ENCODE measurements at places on chromosomes 7 and 10.

DNA sequence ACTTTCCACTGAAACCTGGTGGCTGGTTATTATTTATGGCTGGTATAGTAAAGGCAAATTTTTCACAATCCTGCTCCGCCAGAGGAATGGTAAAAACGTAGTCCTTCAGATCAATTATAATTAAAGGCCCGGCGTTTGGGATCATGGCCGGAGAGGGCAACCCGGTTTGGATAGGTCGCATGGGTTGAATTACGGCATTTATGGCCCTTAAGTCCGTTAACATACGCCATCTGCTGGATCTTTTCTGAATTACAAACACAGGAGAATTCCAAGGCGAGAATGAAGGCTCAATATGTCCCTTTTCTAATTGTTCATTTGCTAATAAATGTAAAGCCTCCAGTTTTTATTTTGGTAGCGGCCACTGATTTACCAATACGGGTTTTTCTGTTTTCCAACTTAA lies 11.3 kb upstream of the TAS2R3 start:
- no peak for DNase-seq

- DNase-seq = no peak
Measured at GRCh38 chr7:106289848-106290247, 5.1 kb upstream of the NAMPT start.

GRCh38 chr7:99108613-99109012 lies 35.3 kb downstream of the SMURF1 start:
- no peak for DNase-seq

DNA sequence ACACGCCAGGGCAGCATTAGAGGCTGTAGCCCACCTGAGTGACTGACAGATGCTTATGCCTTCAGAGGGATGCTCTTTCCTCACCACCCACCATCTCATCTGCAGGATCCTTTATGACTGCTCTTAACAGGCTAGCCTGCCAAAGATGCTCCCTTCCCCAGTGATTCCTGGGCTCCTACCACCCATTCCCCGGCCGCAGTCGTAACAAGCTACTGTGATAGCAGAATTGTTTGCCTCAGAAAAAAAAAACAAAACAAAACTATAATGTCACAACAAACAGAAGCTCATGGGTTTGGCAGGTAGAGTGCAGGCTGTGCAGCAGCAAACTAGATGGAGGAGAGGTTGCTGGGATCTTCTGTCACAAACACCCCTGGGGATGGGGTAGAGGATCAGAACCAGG lies 343.9 kb upstream of the ZMIZ1 start:
- DNase-seq = no peak

GRCh38 chr10:61730671-61731070 lies 67.9 kb downstream of the CABCOCO1 start:
- no peak for DNase-seq

- no peak for DNase-seq
Measured at GRCh38 chr10:6748981-6749635, 169.0 kb upstream of the PRKCQ start.

GRCh38 chr10:93573051-93573909 lies 6.8 kb downstream of the FFAR4 start:
- no peak for DNase-seq

- no peak for DNase-seq
Measured at GRCh38 chr10:118356628-118357027, 14.5 kb upstream of the FAM204A start.

GRCh38 chr7:83689855-83690254 lies 40.9 kb upstream of the SEMA3E start:
- DNase-seq = no peak

DNA sequence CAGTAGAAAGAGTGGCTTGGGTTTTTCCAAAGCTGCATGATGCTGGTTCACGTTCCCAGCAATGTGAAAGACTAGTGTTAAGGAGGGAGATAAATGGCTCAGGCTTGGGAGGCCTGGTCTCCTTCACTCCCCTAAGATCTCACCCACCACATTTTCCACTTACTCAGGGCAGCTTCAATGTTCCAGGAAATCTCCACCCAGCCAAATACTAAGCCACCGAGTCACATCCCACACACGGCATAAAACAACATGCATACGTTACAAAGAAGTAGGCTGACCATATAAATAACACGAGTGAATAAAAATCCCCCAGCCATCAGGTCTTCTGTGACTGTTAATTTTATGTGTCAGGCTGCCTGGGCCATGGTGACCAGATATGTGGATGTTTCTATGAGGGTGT lies 303.5 kb downstream of the SFMBT2 start:
- DNase-seq = no peak

DNA sequence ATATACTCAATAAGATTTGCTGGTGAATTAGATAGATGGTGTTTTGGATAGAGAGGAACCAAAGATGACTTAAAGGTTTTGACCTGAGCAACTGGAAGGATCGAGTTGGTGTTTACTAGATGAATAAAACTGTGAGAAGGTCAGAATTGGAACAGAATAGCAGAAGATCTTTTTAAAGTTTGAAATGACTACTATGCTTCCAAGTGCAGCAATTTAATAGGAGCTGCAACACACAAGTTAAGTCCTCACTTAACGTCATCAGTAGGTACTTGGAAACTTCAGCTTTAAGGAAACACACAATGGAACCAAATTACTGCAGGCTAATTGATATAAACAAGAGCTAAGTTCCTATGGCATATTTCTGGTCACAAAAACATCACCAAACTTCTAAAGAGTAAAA lies 86.5 kb downstream of the RTKN2 start:
- no peak for DNase-seq

DNA sequence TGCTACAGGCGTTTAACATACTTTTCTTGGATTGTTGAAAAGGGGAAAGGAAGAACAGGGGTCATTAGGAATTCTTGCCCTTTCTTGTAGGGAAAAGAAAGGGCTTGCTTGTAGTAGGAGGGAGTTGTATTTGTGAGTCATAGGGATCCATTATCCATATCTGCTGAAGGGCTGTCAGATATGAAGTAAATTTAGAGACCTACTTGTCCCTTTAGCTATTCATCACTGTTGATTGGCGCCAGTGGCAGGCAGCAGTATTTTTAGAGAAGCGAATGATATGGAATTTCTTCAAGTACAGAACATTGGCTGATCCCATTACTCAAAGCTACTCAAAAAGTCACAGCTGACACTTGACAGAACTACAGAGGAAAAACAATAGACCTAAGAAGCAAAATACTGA lies 97.7 kb downstream of the CELF2 start:
- DNase-seq = no peak

GRCh38 chr7:120502132-120502531 lies 229.2 kb downstream of the KCND2 start:
- no peak for DNase-seq

GRCh38 chr10:10915215-10915614 lies 102.5 kb upstream of the CELF2 start:
- no peak for DNase-seq

Measured in stimulated activated CD8-positive, alpha-beta memory T cell treated with anti-CD3 and anti-CD28 coated beads, Interleukin-2, amount 100 ng/mL, for 1 hour (primary cell).